ENCODE measurements at places on chromosomes 13 and 19. TPM values are rescaled to one million over a fixed set of nuclear protein-coding genes. Genes with fewer than 3 reads are reported as not detected.

CEACAM19 gene
- total RNA-seq = 5.4 TPM

ZNF497 gene
- total RNA-seq = 1.2 TPM

FFAR1 gene
- not detected for total RNA-seq

GRK1 gene
- total RNA-seq = not detected

FFAR3 gene
- total RNA-seq = 1.6 TPM

NPHS1 gene
- total RNA-seq = not detected

OR7C1 gene
- 0.15 TPM for total RNA-seq

PRTN3 gene
- 0.55 TPM for total RNA-seq

GNA15 gene
- 35.9 TPM for total RNA-seq

SCN1B gene
- total RNA-seq = 7.7 TPM

Measured in left lung (tissue), 14 donors.